IPS DF 6.9 (cell line): ENCODE measurements at places on chromosomes 3 and 15.

- DNase-seq, result no peak
These were observed 2.0 kb downstream of the DRD3 start for GRCh38 chr3:114176890-114177289.

GRCh38 chr3:42822828-42823227 is 13.6 kb downstream of the ACKR2 start:
- no peak for DNase-seq

- DNase-seq, result no peak
These were observed 33.6 kb downstream of the SQOR start for GRCh38 chr15:45668386-45668785.

- DNase-seq, result no peak
These were observed 41.3 kb downstream of the ST6GAL1 start for GRCh38 chr3:186971578-186971977.

GRCh38 chr3:2923390-2923789 is 186.8 kb downstream of the IL5RA start:
- DNase-seq, result no peak

GRCh38 chr3:41080141-41080540 is 119.2 kb upstream of the CTNNB1 start:
- DNase-seq, result no peak

DNA sequence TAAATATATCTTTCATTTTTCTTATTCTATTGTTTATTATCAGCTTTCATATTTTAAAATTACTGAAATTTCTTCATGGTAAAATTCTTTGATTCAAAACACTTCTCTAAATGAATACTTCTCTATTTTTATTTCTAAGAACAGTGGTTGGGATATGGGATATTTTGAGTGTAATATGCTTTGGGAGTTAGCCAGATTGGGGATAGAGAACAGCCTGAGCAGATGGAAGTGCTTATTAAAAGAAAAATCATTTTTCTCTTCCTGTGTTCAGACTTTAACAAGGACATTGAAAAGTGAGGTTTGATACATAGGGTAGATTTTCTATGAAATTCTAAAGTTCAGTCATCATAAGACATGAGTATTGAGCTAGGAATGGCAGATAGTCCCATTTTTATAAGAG is 84.8 kb downstream of the COL6A5 start:
- no peak for DNase-seq

- DNase-seq, result no peak
These were observed 60.1 kb downstream of the SUMF1 start for GRCh38 chr3:4406746-4407568.

- no peak for DNase-seq
These were observed 71.9 kb downstream of the BOC start for GRCh38 chr3:113283306-113283705.

DNA sequence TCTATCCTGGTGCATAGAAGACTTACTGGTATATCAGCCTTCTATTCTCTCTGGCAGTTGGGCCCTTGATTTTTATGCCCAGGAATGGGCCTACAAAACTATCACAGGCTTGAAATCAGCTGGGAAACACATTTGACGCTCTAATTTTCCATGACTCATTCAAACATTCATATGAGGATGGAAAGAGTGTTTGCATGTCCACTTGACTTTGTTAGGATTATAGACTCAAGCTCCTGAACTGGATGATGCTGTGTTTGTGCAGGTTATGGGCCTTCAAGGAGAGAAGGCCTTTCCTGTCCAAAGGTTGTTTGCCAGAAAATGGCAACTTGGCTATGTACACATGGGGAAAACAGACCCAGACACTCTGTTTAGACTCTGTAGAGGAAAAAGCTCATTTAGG is 219.9 kb downstream of the GAP43 start:
- no peak for DNase-seq

- no peak for DNase-seq
These were observed 887.0 kb downstream of the ROBO1 start for GRCh38 chr3:78880603-78881461.

DNA sequence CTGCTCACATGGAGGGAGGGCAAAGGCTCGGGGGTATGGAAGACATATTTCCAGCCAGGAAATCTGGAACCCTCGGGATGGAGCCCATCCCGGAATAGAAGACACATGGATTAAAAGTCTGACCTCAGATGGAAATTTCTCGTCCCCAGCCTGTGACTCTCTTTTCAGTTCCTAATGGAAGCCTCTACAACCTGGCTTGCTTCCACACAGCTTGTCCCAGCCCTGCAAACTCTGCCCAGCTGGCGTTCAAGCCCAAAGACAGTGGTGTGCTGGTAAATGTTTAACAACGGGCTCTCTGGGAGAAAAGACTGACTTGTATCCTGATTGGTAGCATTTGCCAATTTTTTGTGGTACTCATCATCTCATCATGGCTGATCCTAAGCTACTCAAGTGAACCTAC is 35.6 kb upstream of the TLE3 start:
- no peak for DNase-seq

DNA sequence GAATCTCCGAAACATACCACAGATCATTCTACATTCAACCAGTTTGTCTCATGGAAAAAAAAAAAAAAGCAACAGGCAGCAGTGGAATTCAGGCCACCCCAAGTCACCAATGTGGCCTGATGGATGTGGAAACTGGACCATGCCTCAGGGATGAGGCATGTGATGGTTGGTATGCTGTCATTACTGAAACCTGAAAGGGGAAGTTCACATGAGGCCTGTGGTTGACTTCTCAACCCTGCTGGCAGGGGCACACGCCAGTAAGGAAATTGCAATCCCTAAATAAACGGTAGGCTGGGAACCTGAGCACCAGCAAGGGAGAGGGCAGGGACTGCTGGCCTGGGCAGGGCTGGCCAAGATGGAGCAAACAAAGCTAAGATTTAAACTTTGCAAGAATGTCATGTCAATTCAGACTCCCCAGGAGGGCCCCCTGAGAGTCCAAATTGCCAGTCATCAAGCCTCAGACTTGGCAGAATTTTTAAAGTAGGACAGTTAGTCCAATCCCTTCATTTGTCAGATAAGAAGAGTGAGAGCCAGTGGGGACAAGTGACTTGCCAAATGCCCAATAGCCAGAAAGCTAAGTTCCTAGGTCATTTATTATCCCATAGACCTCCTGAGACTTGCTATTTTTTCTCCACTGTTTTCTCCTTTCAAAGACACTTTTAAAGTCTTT is 310.4 kb downstream of the ERC2 start:
- DNase-seq, result no peak

GRCh38 chr15:85558848-85559247 is 178.4 kb downstream of the AKAP13 start:
- no peak for DNase-seq

DNA sequence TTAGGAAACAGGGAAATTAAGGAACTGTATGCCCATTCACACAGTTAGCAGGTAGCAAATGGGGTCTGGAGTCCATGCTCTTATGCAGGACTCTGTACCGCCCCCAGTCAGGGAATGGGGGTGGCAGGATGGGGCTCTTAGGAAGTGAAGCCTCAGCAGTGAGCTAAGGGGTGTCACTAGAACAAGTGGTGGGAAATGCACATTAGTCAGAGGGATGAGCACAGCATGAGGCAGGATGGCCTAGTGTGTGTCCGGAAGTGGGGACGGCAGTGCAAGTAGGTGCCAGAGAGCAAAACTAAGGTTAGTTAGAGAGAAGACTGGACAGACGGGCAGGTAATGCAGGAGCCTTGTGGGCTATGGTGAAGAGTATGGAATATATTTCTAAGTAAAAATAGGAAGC is 60.7 kb downstream of the ST3GAL6 start:
- no peak for DNase-seq

DNA sequence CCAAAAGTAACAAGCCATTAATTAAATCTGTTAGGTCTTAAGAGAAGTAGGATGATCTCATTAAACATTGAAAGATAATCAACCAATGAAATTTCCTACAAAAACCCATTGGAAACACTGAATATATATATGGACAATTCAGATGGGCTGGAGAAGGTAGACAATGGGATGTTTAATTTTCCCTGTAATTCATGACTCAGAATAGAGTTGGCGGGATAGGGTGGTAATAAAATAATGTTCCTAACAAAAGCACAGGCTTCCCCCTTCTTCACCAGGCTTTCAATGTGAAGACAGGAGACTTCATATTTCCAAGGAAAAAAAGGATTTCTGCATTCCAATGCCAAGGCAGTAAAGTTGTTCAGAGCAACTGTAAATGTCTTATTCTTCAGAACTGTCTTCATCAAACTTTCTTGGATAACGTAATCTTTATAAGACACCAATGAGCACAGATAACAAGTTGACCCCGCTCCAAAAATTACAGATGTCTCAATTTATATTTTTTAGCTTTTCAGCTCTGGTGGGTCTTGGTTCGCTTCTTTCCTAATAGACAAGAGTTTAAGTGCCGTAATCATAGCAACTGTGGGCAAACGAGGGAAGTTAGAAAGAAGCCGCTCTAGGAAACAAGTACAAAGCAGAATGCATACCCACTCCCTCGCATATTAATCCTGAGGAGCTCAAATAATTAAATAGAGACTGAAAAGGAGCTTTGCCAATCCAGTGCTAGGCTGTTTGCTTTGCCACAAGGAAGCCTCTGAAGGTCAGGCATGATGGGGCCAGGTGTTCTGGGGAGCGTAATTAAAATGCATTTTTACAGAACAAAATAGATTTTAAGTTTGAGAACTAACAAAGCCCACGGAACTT is 377.0 kb downstream of the FOXP1 start:
- DNase-seq, result no peak

DNA sequence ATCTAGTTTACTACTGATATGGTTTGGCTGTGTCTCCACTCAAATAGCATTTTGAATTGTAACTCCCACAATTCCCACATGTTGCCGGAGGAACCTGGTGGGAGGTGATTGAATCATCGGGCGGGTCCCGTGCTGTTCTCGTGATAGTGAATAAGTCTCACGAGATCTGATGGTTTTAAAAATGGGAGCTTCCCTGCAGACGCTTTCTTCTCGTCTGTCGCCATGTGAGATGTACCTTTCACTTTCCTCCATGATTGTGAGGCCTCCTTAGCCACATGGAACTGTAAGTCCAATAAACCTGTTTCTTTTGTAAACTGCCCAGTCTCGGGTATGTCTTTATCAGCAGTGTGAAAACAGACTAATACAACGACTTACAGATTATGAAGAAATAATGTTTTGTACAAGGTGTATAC is 35.6 kb upstream of the PYDC2 start:
- DNase-seq, result no peak

- DNase-seq, result no peak
These were observed 524.7 kb upstream of the ZNF717 start for GRCh38 chr3:76310089-76310488.

DNA sequence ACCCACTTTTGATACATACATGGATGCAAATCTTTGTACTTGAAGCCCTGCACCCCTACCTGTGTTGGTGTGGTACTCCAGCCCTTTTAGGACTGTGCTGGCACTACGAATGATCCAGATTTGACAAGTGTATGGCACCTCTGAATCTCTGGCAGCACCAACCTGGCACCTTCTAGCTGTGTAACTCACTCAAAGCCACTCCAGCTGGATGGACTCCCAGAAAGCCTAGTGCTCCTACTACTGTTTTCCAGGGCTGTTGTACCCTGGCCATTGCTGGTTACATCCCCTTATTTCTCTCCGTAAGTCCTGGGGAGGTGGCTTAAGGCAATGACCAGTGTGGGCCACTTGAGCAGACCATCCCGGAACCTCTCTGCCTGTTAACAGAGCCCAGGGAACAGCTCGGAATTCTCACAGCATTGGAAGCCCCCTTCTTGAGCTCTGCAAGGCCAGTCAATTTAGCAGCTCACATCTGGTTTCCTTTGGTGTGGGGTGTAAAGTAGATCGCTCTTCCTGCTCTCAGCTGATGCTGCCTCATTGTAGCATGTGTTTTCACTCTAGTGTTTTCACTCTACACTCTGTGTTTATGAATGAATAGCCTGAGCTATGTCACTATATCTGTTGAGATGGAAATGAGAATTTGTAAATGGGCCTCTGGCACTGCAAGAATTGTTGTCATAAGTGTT is 12.2 kb downstream of the CALML4 start:
- no peak for DNase-seq

- no peak for DNase-seq
These were observed 21.6 kb downstream of the EMC4 start for GRCh38 chr15:34246276-34246976.

DNA sequence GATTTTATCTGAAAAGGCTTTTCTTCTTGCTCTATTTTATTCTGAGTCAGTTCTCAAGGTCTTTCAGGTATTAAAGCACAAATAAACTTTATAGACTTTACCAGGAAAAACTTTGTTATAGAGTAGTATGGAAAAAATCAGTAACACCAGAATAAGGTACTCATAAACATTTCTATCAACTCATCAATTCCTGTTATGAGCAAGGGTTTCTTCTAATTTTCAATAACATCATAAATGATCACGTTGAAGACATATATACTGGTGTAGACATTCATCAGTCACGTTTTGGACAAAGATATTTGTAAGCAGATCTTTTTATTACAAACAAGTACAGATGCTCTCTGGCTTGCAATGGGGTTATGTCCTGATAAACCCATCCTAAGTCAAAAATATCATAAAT is 9.6 kb upstream of the HDC start:
- DNase-seq, result no peak

GRCh38 chr3:15681668-15682067 is 80.1 kb downstream of the BTD start:
- DNase-seq, result no peak

DNA sequence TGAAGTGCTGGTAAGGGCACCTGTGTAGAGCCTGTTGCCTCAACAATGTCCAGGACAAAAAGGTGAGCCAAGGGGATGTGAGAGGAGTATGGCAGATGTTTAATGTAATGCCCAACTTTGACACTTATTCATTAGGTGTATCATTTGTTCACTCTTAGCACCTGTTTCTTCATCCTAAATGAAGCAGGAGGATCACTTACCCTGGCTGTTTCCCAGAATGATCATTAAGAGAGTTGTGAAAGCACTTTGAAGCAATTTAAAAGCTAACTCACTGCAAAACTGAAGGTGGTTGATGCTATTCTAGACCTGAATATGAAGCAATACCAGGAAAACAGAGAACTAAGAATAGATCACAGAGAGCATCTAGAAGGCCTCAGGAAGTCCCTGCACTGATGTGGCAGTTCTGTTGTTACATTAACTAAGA is 3.4 kb upstream of the HHLA2 start:
- no peak for DNase-seq

- DNase-seq, result no peak
These were observed 12.2 kb upstream of the ALDH1A3 start for GRCh38 chr15:100867433-100867832.

- DNase-seq, result no peak
These were observed 809 bp downstream of the NDUFAF3 start for GRCh38 chr3:49022688-49023171.

DNA sequence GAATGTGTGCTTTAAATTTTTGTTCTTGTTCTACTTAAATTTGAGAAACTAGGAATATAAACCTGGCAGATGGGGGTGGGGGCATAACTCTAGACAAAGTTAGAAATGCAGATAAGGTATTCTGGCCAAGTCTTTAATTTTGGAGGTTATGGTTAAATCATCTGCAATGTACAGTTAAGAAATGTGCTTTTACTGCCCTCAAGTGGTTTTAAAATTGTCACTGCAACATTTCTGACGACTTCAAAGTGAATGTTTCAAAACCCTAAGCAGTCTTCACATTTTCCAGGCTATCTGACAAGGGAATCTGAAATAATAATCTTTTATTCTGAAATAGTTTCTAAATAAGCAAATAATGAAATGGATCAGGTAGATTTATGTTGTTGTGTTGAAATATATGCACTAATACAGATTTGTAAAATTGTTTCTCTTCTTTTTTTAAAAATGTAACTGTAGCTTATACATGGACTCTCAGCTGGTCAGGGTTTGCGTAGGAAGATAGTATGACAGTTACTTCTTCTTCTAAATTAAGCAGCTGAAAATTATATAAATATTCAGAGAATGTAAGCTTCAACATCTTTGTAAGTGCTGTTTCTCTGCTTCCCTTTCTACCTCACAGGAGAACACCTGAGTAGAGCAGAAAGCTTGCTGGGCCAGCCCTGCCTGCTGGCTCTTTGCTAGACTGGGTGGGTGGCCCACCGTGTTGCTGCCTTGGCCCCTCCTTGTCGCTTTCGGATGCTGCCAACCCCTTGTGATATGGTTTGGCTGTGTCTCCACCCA is 45.0 kb downstream of the SUCNR1 start:
- no peak for DNase-seq
